Stimulated activated CD4-positive, alpha-beta T cell treated with anti-CD3 and anti-CD28 coated beads, Interleukin-12 subunit alpha, Interleukin-12 subunit beta, amount 100 ng/mL, for 24 hours (primary cell): ENCODE measurements at places on chromosomes 12 and 14.

DNA sequence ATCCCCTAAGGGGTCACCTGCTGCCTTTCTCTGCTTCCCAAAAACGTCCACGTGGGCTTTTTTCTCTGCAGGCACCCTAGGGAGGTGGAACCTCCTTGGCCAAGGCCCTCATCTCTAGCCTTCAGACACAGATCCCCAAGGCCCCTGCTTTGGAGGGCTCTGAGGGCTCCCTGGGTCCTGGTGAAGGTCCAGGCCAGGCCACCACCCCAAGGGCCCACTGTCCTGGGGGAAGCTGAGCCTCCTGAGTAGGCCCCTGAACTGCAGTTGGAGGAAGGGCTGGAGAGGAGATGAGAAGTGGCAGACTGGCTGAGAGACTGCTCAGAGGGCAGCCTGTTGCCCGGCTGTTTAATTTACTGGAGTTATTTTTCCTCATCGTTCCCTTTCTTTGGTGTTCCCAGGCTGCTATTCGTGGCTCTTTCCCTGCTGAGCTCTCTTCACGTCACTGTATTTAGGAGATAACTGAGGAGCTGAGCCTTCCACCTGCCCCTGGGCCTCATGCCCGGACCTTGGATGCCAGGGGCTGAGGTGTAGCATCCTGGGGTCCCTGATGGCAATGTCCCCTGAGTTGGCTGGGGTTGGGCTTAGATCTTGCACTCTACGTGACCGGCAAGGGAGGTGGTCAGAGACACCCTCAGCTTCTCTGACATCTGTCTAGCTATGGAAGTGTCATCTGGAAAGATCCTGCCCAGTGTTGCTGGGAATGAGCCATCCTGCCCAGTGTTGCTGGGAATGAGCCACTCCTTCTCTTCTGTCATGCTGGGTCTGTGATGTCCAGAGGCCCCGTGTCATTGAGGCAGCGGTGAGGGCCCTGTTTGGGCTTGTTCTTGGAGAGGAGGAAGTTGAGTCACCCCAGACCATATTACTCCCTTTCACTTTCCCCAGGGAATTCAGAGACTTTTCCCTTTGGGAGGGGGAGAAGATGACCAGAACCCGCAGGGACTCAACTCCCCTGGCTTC lies 139.8 kb downstream of the TSPAN9 start:
- no peak for DNase-seq

DNA sequence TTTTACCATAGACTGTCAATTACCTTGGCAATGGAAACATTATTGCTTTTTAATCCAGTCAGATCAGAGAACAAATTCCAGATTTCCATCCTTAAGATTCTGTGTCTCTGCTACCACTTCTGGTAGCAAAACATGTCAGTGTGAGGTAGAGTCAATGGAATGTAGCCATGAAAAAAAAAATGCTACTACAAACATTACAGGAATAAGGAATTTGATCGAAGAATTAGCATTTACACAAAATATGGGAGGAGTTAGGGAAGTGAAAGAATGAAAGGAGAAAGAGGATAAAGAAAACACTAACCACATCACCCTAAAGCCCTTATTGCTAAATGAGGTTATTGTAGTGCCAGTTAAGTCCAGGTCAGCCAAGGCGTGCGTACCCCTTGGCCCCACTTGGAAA lies 9.2 kb downstream of the MED21 start:
- no peak for DNase-seq

GRCh38 chr14:37901978-37902377 lies 305.7 kb upstream of the SSTR1 start:
- DNase-seq, result no peak

DNA sequence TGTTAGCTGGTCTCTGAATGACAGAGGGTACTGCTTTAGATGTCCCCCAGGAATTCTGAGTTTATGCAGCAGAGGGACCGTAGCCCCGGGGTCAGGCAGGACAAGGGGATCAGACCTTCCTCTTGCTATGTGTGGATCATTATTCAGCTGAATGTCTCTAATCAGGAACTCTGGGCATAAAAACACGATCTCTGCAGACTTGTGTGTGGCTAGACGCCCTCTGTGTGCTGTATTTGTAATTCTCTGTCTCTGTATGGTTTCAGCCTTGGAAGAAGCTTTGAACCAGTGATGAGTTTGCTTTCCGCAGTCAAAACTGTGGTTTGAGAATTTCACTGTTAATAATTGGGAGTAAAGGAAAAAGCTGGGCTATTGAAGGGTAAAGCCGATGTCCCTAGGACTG lies 125.3 kb downstream of the ETV6 start:
- DNase-seq, result no peak
